Non-pigmented ciliary epithelial cell (primary cell): ENCODE measurements at places on chromosomes 5 and 9.

DNA sequence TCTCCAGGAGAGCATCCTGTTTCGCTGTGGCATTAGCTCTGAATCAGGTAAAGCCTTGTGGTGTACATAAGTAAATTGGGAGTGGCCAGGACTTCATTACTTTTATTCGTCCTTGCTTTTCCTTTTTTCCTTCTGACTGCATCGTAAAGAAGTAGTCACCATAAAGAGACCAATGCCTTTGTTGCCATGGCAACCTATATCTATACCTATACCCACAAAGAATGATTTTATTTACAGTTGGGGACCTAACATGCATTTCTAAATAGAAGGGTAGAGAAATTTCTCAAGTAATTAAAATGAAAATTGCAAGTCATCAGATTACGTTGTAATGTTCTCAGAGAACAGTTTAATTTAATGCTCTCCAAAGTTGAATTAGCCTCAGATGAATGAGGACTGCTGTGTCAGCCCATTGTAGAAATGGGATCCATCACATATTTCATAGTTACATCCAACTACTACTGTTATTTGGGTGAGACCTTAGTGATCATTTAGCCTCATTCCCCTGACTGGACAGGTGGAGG lies 18.6 kb downstream of the PTCD2 start:
- no peak for DNase-seq

GRCh38 chr5:124701016-124701415 lies 45.4 kb downstream of the ZNF608 start:
- no peak for DNase-seq

DNA sequence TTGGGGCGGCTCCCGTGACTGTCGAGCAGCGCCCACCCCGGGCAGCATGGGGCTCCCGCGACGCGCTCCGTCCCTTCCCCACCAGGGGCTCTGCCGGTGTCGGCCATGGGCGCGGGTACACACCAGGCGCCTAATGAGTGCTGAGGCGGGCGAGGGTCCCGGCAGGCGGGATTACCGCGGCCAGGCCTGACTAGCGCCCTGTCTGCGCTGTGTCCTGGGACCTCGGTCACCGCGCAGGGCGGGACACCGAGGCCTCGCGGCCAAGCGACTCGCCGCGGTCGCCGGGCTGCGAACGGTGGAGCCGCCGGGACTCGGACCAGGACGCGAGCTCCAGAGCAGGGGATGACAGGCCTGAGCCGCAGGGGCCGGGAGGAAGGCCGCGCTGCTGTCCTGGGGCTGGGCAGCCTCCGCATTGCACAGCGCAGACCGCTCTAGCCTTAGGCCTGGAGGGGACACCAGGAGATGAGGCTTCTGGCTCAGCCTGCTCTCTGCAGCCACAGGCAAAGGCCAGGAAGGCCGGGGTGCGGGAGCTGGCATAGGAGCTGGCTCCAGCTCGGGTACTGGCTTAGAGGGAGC lies 14.1 kb downstream of the LCN10 start:
- no peak for DNase-seq

GRCh38 chr5:76808141-76808691 lies 10.6 kb upstream of the F2RL1 start:
- DNase-seq = no peak

GRCh38 chr5:102511666-102512065 lies 12.9 kb upstream of the SLCO6A1 start:
- no peak for DNase-seq
